Pericardium fibroblast (primary cell): ENCODE measurements at places on chromosomes 5 and 9. TPM values are rescaled to one million over a fixed set of nuclear protein-coding genes. Genes with fewer than 3 reads are reported as not detected.

The SPEF2 gene
- 1.5 and 1.8 TPM in 2 replicates for total RNA-seq

The SLC34A3 gene
- not detected in 2 replicates for total RNA-seq

The ANKRD31 gene
- under 0.01 and 0.09 TPM in 2 replicates for total RNA-seq

The CYSRT1 gene
- total RNA-seq, result 0.17 TPM in 1 of 2 replicates, not detected in the other

The ANKRD34B gene
- total RNA-seq, result not detected in 2 replicates

The KCNV2 gene
- total RNA-seq, result not detected in 2 replicates

The STK32A gene
- 0.34 and 0.47 TPM in 2 replicates for total RNA-seq

The OR1J1 gene
- not detected in 2 replicates for total RNA-seq

The LCN15 gene
- total RNA-seq, result not detected in 2 replicates

The PCDHGC4 gene
- 0.23 and 0.26 TPM in 2 replicates for total RNA-seq

The SLC6A18 gene
- total RNA-seq, result not detected in 2 replicates

The SLC2A6 gene
- 7.0 and 29.3 TPM in 2 replicates for total RNA-seq

The ZNF658 gene
- 2.3 and 2.8 TPM in 2 replicates for total RNA-seq

The OR1J2 gene
- total RNA-seq, result not detected in 2 replicates

The PCDHB2 gene
- 0.09 and 0.93 TPM in 2 replicates for total RNA-seq

The NFIL3 gene
- 23.9 and 51.4 TPM in 2 replicates for total RNA-seq

The GAPT gene
- total RNA-seq, result not detected in 2 replicates

The SPATA31E1 gene
- total RNA-seq, result not detected in 2 replicates

The NEK6 gene
- total RNA-seq, result 45.6 and 63.6 TPM in 2 replicates

The CA9 gene
- 0.77 and 2.9 TPM in 2 replicates for total RNA-seq

The SH2D3C gene
- 0.23 and 0.94 TPM in 2 replicates for total RNA-seq

The LRRC70 gene
- 0.51 and 1.2 TPM in 2 replicates for total RNA-seq
